ENCODE measurements at places on chromosomes 13 and 19.

GRCh38 chr19:6213266-6213595 lies 66.5 kb downstream of the MLLT1 start:
- no peak for DNase-seq

GRCh38 chr13:110353339-110353977 lies 46.4 kb downstream of the COL4A2 start:
- DNase-seq, result no peak

DNA sequence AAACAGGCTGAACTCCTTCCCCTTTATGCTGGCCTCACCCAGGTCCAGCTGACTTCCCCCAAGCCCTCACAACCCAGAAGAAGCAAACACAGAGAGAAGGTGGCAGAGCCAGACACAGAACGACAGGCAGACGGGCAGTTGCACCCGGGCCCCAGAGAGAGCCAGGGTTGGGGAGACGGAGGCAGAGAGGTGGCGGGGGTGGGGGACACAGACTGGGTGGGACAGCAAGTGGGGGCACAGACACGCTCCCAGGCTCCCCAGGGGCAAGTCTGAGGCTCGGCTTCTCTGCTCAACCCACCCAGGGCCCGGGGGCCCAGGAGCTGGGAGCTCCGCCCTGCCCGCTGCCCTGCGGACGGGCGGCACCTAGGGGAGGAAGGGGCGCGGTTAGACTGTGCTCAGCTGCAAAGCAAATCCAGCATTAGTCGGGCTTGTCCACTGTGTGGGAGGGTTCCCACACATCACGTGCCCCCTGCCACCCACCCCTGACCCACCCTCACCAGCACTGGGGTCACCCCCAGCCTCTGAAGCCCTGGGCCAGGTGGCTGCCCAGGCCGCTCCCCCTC lies 31.3 kb upstream of the ASF1B start:
- DNase-seq, result no peak

DNA sequence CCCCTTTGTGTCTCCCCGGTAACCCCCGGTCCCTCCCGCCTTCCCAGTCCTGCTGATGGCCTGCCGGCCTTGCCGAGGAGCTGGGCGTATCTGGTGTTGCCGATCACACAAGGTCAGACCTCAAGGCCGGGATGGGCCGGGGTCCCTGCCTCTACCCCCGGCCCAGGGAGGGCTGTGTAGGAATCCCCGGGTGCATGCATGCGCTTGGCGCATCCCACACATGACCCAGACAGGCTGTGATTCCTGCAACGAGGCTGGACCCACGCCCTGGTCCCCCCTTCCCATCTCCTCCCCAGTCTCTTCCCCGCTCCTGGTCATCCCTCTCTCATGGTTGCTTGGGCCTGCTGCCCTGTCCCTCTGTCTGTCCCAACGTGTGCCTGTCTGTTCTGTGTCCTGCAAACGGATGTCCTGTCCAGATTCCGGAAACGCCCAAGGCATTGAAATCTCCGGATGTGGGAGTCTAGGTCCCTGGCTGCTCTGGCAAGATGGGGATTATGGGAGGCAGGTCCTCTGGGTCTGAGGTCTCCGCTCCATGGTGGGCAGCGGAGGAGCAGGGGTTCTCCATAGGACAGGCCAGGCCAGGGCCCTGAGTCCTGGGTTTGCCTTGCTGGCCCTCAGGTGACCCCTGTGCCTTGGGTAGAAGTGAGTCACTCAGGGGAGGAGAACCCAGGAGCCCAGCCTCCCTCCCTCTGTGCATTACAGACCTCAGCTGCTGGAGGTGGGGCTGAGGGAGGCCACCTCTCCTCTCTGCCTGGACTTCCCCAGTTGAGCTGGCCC lies 1.6 kb downstream of the PKN1 start:
- no peak for DNase-seq

GRCh38 chr13:110366733-110367132 lies 59.6 kb downstream of the COL4A2 start:
- no peak for DNase-seq

DNA sequence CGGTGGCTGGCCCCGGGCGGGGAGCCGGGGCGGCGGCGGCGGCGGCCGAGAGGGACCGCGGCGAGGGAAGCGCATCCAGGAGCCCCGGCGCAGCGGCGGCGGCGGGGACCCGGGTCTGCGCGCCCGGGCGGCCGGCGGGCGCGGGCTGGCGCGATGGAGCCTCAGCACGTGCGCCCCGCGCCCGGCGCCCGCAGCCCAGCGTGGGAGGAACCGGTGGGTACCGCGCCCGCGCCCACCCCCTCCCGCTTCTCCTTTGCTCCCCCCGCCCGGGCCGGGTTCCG lies 7.8 kb upstream of the DGKH start:
- DNase-seq, result peak; percentile 9

All from HuH-7 (cell line).